Upper lobe of left lung (tissue), 6 donors: ENCODE measurements at places on chromosomes 4 and X. TPM values are rescaled to one million over a fixed set of nuclear protein-coding genes. Genes with fewer than 3 reads are reported as not detected.

ENAM gene
- total RNA-seq, result not detected

LDB2 gene
- total RNA-seq, result 94.4 TPM

FRAS1 gene
- 9.8 TPM for total RNA-seq

OPHN1 gene
- 16.9 TPM for total RNA-seq

OFD1 gene
- 19.7 TPM for total RNA-seq

WDR17 gene
- 3.7 TPM for total RNA-seq

SPOCK3 gene
- total RNA-seq, result 0.23 TPM

GAGE13 gene
- total RNA-seq, result not detected

NR0B1 gene
- not detected for total RNA-seq

GRCh38 chrX:40109288-40110008, 11.7 kb upstream of the BCOR start:
- no peak for DNase-seq

GRCh38 chr4:147837435-147837834, 105.5 kb downstream of the ARHGAP10 start:
- DNase-seq, result no peak

DNA sequence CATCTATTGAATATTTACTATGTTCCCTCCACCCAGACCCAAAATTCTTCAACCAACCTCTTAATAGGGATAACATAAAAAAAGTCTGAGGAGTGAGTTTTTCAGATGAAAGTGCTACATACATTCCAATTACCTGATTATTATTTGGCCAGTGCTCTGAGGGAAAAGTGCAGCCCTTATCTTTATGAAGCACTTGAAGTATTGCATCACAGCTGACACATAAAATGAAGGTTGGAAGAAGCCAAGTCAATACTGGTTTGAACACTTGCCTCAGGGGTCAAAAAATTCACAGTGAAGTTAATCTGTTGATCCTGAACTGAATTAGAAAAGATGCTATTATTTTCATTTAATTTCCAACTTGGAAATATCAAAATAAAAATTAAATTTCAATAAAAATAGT, 498.9 kb downstream of the INPP4B start:
- DNase-seq, result no peak

- no peak for DNase-seq
These were observed 54.5 kb downstream of the TAF1 start for GRCh38 chrX:71420686-71421085.

DNA sequence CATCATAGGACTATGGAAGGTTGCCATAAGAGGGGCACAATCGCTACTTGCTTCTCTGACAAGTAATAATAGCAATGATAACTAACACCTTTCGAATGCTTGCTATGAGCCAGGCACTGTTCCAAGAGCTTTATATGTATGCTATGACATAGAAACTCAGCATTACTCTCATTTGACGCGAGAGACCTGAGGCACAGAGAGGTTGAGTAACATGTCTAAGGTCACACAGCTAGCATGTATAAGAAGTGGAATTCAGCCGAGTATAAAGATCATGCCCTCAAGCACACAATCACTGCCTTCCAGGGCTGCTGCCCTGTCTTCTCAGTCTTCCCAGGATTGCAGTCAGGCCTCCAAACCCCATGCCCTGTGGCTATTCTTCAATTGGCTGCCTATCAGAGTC, 19.5 kb downstream of the PJA1 start:
- no peak for DNase-seq

DNA sequence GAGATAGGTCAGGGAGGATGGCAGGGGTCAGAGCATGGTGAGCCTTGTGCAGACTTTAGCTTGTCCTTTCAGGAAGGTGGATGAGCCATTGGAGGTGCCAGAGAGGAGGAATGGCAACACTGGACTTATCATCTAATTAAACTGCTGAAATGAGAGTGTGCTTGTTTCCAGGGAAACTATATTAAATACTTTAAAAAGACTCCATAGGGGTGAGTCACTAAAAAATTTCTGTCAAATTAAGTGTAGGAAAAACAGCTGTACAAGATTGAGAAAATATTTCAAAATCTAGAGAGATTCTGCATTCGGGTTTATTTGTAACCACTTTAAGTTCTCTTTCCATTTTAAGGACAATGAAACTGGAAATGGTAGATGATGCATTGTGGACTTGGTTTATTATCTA, 11.4 kb downstream of the FRAS1 start:
- no peak for DNase-seq

- DNase-seq, result no peak
These were observed 67.2 kb upstream of the NDP start for GRCh38 chrX:44040406-44040805.

GRCh38 chr4:169414913-169415312, 144.2 kb upstream of the SH3RF1 start:
- DNase-seq, result no peak

GRCh38 chrX:21944136-21944615, 3.7 kb downstream of the SMS start:
- no peak for DNase-seq

DNA sequence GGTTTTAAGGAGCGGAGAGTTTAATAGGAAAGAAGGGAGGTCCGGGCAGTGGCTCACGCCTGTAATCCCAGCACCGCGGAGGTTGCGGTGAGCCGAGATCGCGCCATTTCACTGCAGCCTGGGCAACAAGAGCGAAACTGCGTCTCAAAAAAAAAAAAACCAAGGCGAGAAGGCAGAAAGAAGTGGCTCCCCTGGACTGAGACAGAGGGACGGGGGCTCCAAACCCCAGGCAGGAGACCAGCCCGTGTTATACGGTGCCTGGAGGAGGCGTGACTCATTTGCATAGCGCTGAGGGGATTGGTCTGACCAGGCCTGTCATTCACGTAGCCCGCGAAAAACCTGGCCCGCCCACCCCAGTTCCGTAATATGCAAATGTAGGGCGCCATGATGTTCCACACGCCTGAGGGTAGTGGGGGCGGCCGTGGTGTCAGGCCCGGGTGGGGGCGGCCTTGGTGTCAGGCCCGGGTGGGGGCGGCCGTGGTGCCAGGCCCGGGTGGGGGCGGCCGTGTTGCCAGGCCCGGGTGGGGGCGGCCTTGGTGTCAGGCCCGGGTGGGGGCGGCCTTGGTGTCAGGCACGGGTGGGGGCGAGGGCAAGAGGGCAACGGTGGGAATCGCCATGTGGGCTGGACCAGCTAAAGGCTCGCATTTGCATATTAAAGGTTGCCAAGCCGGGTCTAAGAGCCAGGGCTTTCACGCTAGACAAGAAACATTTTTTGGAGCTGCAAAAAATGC, 2.1 kb downstream of the PLCXD1 start:
- DNase-seq, result peak; percentile 93

- no peak for DNase-seq
These were observed 46.4 kb downstream of the ACOX3 start for GRCh38 chr4:8394061-8394519.

GRCh38 chr4:142960126-142960525, 114.0 kb upstream of the INPP4B start:
- DNase-seq, result no peak

DNA sequence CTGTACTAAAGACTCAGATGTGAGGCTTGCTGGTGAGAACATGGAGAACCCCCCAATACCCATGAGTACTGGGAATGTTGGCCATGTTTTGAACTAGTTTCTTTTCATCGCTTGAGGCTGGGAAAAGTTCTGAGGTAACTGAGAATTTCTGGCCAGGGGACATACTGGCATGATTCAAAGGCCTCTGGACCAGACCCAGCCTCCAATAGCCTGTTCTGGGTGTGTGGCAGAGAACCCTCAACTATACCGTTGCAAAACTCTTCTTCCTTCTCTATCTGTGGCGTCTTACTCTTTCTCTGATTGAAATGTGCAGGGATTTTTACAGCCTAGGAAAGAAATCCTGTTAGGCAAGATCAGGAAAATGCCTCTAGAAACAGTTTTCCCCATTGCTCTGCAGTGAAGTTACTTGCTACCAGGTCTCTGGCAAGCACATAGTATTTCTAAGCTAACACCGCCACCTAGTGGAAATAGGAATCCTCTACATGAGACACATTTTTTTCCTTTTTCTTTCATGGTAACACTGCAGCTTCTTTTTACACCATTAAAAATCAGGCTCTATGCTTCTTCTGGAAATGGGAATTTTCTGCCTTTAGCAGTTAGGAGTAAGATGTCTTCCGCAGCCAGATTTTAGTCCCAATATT, 170.7 kb upstream of the ZCCHC13 start:
- no peak for DNase-seq

DNA sequence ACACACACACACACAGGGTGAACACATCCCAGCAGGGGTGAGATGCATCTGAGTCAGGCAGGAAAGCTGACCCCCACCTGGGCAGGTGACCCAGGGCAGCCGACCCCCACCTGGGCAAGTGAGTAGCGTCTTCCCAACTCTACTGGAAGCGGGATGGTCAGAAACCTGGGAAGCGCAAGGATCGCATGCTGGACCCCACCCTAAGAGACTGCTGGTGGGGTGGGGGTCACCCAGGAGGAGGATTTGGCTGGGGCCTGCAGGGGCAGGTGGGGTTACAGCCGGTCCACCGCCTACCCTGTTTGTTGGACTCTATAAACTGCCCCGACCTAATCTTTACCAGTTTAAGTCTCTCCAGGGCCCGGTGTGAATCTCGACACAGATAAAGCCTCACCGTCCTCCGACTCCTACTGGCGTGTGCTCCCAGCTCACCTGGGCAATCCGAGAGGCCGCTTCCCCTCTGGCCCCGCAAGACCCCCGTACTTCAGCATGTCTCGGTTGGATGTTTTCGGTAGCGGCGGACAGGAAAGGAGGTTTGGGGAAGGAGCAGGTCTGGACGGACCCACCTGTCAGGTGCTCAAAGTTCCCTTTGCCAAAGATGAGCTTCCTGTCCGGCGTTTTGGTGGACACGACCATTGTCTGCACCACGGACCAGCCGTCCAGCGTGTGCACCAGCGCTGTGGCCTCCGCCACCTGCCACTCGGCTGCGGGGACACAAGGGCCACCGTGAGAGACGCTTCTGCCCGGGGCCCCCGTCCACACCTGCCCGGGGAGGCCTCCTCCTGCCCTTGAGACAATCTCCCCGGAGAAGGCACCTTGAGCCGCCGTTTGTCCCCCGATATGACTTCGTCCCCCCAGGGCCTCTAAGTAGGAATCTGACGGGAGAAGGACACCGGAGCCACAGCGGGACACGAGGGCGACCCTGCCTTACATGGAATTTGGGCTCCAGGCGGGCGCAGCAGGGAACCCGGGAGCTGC, 2.0 kb downstream of the GTPBP6 start:
- peak; percentile 85 for DNase-seq

GRCh38 chr4:152747444-152747843, 32.1 kb downstream of the TIGD4 start:
- DNase-seq, result no peak

DNA sequence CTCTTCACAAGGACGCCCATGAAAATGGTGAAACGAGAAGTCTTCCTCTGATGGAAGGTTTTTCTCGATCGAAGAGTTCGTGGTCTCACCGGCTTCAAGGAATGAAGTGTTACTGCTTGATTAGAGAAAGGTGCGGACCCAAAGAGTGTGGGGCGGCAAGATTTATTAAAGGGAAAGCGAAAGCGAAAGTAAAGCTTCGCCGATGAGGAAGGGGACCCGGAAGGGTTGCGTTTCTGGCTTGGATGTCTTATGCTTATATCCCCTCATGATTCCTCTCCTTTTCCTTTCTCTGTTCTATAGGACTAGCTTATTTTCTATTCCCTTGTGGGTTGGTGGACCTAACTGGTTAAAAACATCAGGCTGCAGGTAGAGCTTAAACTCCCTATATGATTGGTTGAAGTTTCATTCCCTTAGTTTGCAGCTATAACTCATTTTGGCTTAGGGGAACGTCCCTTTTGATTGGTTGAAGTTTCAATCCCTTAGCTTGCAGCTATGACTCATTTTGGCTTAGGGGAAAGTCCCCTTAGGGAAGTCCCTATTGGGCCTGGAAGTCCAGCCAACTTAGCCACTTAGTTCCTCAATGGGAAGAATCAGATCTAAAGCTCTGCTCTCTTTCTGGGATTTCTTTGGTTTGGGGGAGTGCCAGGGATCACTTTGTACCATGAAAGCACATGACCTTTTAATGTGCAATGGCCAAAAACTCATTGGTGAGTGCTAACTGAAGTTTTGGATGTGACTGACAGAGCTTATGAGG, 1025.0 kb upstream of the PCDH10 start:
- DNase-seq, result no peak

DNA sequence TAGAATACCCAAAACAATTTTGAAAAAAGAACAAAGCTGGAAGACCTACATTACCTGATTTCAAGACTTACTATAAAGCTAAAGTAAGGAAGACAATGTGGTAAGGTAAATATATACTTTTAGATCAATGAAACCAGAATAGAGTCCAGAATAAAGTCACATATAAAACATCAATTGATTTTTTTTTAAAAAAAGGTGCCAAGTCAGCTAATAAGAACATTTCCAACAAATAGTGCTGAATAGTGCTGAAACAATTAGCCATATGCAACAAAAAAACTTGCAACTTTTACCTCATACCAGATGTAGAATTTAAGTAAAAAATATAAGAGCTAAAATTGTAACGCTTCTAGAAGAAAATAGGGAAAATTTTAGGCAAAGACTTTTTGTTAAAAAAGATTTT, 73.0 kb upstream of the PDHA1 start:
- no peak for DNase-seq

DNA sequence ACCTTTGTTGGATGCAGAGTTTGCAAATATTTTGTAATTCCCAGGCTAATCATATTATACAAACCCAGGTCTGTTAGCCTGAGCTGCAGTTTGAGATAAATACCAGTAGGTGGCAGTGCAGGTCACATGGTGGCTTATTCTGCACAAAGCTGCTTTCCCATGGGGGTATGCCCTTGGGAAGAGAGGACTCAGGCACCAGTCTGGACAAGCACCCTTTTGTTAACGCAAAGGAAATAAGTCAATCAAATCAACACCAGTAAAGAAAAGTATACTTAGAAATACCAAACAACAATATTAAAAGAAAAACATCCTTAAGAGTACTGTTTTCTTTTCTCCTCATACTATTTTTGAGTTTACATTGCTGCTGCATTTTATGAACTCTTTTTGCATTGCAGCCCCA, 389.0 kb upstream of the ZFP42 start:
- DNase-seq, result peak; percentile 32

GRCh38 chr4:10535912-10536311, 78.7 kb upstream of the ZNF518B start:
- DNase-seq, result no peak
